ENCODE measurements at places on chromosomes 3 and 15. TPM values are rescaled to one million over a fixed set of nuclear protein-coding genes. Genes with fewer than 3 reads are reported as not detected.

DNA sequence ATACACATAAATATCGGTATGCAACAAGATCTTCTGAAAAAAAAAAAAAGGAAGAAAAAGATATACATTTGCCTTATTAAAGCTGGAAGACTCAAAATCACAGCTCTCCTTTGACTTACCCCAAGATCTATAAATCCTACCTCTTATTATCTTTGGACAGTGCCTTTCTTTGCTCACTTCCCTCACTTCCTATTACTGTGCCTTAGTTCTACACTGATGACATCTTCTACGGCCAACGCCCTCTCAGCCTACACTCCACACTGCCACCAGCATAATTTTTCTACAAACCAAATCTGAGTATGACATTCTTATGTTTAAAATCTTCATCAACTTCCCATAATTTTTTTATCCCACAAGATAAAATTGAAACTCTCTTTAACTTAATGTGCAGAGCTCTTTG, 137.1 kb downstream of the VPS13C start:
- no peak for DNase-seq

DNA sequence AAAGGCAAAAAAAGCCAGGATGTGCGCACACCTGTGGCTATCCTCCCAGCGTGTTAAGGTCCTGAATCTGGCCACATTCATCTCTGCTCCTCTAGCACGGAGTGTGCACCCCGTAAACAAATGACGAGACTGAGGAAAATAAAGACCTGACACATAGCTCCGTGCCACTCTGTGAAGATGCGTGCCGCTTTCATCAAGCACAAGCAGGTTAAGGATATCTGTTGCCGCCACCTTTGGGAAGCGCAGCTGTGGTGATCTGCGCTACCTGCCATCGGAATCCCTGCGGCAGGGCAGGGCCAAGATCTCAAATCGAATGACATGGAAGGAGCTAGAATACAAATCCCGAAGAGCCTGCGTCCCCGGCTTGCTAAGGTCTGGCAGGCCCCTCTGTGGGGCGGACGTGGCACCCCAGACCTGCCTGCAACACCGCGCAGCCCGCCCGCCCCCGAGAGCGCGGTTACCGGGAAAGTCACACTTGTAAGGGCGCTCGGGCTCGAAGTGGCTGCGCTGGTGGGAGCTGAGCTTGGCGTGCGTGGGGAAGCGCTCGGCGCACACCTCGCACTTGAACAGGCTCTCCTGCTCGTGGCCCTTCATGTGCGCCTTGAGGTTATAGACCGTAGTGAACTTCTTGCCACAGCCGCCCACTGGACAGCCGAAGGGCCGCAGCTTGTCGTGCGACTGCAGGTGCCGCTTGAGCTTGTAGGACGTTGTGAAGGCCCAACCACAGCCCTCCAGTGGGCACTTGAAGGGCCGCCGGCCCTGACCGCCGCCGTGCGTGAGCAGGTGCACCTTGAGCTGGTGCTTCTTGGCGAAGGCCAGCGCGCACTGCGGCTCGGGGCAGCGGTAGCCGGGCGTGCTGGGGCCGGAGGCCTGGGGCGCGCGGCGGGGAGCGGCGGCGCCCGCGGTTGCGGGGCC, 936 bp downstream of the ZXDC start:
- no peak for DNase-seq

- no peak for DNase-seq
Measured at GRCh38 chr3:48406443-48407431, 23.1 kb downstream of the PLXNB1 start.

DNA sequence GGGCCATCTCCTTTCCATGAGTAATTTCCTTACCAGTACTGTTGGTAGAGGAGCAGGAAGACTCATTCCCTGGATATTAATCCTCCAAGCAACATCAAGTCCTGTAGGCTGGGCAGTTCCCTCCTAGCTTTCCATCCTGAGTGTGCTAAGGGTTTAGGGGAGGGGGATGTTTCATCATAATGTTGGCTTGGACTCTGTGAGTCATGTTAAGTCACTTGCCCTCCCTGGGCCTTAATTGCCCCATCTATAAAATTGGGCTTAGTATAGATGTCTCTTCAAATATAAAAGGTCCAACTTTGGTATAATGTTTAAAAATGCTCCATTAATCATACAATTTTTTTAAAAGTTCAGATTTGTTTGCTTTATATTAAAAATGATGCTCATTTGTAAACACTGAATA, 52.7 kb downstream of the TLE3 start:
- DNase-seq = no peak

DNA sequence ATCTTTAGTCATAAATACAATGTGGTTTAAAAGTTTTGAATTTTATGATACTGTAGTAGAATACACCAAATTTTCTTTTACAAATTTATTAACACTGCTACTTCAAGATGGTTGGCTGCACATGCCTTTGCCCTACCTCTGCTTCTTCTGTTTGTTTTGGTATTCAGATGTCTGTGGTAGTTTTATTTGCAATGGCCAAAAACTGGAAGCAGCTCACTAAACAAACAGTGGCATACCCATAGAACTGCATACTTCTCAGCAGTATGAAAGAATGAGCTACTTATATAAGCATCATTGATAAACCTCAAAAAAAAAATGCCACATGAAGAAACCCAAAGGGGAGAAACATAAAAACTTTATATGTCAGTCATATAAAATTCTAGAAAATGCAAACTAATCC, 19.5 kb downstream of the ARIH2 start:
- DNase-seq = no peak

DNA sequence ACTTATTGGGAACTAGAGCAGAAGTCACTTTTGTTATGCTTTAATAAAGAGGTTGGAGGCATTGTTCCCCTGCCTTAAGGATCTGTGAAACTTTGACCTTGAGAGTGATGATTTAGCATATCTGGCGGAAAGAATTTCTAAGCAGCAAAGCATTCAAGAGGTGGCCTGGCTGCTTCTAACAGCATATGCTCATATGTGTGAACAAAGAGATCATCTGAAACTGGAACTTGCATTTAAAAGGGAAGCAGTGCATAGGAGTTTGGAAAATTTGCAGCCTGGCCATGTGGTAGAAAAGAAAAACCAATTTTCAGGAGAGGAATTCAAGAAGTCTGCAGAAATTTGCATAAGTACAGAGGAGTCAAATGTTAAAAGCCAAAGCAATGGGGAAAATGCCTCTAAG, 56.4 kb upstream of the GOLIM4 start:
- DNase-seq = no peak

- DNase-seq = no peak
Measured at GRCh38 chr3:65094723-65095122, 406.9 kb upstream of the ADAMTS9 start.

GRCh38 chr3:127555108-127555507, 35.4 kb downstream of the TPRA1 start:
- DNase-seq = no peak

DNA sequence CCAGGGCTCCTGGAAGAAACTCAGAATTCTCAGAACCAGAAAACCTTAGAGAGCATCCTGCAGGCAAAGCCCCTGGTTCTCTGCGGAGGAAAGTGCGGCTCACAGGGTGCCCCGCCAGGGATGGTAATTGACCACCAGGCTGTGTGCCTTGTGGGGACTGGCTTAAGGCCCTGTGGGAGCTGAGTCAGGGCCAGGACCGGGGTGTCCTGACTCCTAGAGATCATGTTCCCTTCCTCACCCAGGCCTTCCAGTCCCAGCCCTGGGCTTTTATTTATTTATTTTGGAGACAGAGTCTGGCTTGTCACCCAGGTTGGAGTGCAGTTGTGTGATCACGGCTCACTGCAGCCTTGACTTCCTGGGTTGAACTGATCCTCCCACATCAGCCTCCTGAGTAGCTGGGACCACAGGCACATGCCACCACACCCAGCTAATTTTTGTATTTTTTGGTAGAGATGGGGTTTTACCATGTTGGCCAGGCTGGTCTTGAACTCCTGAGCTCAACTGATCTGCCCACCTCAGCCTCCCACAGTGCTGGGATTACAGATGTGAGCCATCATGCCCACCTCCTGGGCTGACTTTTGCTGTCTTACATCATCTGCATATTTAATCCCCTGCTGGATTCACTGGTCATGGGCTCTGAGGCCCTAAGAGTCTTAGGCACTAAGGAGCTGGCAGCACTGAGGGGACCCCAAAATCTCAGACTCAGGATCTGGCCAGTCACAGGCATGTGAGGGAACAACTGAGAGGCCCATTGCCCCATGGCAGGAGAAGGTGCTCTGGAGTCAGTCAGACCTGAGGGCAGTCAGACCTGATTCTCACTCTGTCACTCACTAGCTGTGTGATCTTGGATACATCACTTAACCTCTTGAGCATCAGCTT, 20.4 kb upstream of the LAMP3 start:
- DNase-seq = no peak

- DNase-seq = no peak
Measured at GRCh38 chr3:56845505-56845904, 43.8 kb upstream of the ARHGEF3 start.

- DNase-seq = no peak
Measured at GRCh38 chr3:63955830-63956545, 43.8 kb upstream of the SCAANT1 start.

- no peak for DNase-seq
Measured at GRCh38 chr15:50718700-50719125, 32.1 kb upstream of the TRPM7 start.

DNA sequence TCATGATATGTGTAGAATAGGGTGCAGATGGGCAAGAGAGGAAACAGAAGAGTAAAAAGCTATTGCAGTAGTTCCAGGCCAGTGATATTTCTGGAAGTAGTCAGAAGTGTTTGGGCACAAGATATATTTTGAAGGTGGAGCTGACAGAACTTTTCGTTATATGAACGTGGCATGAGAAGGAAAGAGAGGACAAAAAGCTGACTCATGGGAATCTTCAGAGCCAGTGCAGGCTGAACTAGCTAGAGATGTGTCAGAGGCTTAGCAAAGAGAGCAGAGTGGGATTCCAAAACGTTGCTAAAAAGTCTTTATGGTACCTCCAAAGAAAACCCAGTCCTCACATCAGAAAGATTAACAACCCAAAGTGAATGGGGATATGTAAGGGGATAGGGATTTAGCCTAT, 28.7 kb downstream of the TRIM69 start:
- no peak for DNase-seq

DNA sequence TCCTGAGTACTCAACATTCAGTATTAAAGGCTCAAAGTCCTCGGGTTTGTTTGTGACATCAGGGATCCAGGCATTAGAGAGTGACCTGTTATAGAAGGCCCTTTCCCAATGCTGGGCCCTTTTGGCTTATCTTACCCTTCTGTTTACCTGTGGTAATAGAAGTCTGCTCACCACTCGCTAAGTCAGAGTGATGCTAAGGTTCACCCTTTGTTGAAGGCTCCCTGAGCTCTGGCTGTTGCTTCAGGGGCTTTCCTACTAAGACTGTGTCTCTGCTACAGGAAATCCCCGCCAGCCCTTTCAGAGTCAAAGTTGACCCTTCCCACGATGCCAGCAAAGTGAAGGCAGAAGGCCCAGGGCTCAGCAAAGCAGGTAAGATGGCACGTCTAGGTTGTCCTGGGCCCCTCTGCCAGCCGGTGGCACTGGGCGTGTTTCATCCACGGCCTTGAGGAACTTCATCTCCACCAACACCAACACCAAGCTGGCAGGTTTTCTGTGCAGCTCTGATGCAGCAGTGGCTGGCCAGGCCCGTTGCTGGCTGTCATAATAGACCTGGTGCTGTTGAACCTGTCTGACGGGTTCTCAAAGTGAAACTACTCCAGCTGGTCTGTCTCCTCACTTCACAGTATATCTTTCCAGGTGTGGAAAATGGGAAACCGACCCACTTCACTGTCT, 99.1 kb downstream of the DNASE1L3 start:
- no peak for DNase-seq

- no peak for DNase-seq
Measured at GRCh38 chr3:102036017-102036416, 186.7 kb downstream of the NFKBIZ start.

GRCh38 chr3:65478551-65479500, 559.9 kb downstream of the MAGI1 start:
- DNase-seq = no peak

DNA sequence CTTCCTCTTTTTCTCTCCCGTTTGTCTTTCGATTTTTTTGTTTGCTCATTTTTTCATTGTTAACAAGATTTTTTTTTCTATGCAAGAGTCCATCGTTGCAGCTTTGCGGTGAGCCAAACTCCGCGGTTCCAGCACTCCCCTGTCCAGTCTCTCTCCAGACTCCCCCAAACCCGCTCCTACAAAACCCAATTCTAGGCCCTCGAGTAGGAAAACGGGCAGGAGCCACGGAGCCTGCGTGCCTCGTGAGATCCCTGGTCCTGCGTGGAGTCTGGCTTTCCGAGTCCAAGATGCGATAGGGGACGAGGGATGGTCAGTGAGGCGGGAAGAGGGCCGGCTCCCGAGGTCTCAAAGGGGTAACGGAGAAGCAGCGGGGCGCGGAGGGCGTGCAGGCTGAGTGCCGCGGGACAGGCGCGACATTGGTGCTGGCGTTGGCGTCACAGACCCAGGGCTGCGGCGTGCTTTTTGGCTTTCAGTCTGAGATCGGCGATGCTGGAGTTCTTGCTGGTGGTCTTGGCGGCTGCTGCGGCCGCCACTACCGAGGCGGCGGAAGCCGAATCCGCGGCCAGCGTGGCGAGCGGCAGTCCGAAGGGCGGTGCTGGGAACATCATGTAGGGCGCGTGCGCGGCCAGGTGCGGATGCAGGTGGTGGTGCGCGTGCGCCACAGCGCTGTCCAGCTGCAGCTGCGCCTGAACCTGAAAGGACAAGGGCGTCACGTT, 8.5 kb downstream of the SHOX2 start:
- no peak for DNase-seq

GRCh38 chr3:111617912-111618601, 22.9 kb upstream of the ZBED2 start:
- no peak for DNase-seq

DNA sequence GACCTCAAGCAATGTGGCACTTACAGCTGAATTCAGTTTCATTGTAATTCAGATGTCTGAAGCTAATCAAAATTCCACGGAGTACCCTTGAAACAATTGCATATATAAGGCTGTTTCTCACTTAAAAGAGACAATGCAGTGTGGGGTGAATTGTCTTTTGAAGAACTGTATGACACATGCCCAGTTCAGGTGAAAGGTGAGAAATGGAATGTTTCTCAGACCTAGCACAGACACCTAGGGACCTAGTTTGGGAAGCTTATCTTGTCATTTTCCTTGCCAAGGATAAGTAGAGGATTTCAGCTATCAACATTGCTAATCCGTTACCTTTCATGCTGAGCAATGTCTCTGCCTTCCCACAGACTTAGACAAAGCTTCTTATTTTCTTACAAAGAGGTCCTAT, 36.3 kb downstream of the MBNL1 start:
- no peak for DNase-seq

GRCh38 chr15:89625716-89626115, 29.6 kb downstream of the KIF7 start:
- no peak for DNase-seq

DNA sequence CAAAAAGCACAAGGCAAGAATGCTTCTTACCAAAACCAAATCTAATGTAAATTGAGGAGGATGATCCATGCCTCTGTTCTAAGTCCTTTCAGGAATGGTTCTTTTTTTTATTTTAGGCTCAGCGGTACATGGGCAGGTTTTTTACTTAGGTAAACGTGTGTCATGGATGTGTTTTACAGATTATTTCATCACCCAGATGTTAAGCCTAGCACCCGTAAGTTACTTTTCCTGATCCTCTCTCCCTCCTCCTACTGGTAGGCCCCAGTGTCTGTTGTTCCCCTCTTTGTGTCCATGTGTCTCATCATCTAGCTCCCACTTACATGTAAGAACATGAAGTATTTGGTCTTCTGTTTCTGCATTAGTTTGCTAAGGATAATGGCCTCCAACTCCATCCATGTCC, 289.2 kb upstream of the THBS1 start:
- DNase-seq = no peak

- no peak for DNase-seq
Measured at GRCh38 chr3:105527949-105528348, 161.2 kb downstream of the ALCAM start.

The SKOR1 gene
- total RNA-seq = 0.26 TPM

The MSL2 gene
- 20.6 TPM for total RNA-seq

The NKIRAS1 gene
- 15.7 TPM for total RNA-seq

The TEX9 gene
- 1.6 TPM for total RNA-seq

The KBTBD12 gene
- 0.10 TPM for total RNA-seq

The MYLK gene
- 80.3 TPM for total RNA-seq
